Hematopoietic multipotent progenitor cell treated with erythropoietin and hydrocortisone succinate and interleukin-3 and kit ligand, for 15 days (in vitro differentiated cells): ENCODE measurements at places on chromosomes 2 and 18.

DNA sequence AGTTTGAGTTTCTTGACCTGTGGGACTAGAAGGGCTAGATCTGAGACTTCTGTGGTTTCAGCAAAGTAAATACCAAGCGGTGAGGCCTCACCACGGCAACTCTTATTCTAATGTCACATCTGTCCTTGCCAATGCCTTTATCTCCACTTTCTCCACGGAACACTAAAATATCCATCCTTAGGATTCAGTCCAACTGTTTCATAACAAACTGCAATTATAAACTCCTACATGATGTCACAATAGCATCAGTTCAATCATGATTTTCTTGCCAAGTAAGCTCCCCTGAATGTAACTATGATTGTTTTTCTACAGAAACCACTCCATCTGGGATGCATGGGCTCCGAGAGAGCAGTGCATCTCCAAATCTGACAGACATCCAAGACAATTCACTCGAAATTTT, 79.6 kb downstream of the LRATD1 start:
- DNase-seq, result no peak

- DNase-seq, result no peak
These were observed 142.9 kb downstream of the CHST9 start for GRCh38 chr18:27042177-27042576.

DNA sequence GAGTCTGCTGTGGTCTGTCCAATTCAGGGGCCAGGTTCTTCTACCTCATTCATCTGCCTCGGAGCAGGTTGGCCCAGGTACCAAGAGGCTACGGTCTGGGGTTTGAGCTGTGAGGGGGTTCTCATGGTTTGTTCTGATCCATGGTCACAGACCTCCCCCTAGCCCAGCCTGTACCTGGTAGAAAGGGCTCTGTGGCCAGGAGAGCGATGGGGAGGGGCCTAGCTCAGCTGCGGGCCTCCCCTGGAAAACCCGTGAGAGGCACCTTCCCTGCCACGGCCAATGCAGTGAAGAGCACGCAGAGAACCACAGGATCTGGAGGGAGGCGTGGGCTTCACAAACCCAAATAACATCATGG, 19.6 kb upstream of the ALLC start:
- DNase-seq, result no peak

- no peak for DNase-seq
These were observed 86.5 kb downstream of the CDCA7 start for GRCh38 chr2:173441222-173441621.

GRCh38 chr2:205366336-205367060, 315.8 kb upstream of the NRP2 start:
- DNase-seq, result no peak

DNA sequence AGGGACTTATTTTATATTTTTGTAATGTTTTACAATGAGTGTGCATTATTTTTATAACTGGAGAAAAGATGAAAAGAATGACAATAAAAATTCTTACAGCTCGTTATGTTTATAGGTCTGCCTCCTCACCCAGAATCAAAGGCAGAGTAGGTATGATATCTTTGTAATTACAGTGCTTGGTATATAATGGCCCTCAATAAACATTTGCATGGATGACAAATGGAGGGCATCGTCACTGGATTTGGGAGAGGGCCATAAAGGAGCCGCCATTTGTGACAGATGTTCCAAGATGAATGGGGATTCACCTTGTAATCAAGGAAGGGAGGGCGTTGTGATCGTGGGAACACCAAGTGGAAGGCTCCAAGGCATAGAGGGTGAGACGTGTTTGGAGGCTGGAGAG, 22.6 kb upstream of the GIGYF2 start:
- DNase-seq, result no peak

DNA sequence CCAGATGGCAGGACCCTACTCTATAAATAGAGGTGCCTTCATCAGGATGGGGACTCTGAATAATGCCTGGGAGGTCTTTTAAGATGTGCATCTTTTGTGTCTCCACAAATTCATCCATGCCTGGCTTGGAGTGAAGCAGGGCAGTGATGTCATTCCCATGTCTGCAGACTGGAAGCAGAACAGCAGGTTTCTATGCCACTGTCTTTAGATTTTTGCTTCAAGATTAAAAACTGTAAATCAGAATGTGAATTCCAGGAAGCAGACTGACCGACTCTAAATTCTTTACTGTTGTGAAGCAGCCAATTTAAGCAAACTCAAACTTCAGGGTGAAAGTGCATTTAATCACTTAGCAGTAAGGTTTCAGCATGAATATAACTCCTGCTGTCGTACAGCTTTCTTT, 159.3 kb downstream of the SCG2 start:
- no peak for DNase-seq

DNA sequence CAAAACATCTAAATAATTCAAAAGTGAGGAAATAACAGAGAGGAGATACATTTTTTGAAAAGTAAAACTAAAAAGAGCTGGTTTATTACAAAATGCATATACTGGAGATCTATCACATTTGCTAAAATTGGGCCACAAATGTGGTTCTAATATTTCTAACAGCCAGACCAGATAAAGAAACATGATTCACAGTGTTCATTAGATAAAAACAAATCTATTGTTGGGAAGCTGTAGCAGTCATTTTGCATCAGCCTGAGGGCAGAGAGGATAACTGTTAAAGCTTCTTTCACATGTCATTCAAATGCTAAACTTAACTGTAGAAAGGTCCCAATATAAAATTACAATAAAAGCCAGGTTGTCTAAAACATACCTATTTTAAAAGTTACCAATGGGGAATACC, 148.3 kb downstream of the GULP1 start:
- no peak for DNase-seq

DNA sequence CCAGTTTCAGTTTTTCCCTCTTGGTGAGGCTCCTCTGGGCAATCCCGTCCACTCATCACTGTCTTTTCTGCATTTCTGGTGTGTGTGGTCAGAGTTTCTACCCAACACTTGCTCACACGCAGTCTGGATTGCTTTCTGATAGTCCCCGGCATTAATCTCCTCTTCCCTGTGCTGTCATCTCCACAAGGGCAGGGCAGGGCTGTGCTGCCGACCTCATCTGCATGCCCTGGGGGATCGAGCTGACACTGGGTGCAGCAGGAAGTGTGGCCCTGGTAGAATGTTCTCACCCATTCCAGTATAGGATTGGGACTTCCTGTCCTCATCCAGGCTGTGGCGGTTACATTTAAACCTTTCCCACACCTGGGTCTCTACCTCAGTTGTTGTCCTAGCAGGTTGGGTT, 80.0 kb upstream of the FAM136A start:
- no peak for DNase-seq

- peak; percentile 82 for DNase-seq
These were observed 1.1 kb upstream of the FARP2 start for GRCh38 chr2:241354668-241355658.

DNA sequence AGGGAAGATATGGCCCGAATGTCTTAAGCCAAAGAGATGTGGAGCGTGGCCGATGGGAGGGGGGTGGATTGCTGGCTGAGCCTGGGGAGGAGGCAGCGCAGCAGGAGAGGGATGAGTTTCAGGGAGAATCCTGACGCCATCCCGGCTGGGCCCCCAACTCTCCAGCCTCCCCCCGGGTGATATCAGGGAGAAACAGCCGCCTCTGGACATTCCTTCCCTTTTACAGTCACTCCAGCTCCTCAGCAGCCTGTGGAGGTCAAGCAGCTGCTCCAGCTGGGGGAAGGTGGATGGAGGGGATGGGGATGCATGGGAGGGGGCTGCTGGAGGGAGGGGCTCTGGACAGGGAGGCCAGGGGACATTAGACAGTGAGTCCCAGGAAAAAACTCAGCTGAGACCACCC, 9.5 kb upstream of the DES start:
- DNase-seq, result no peak

GRCh38 chr2:12452185-12452584, 264.6 kb upstream of the TRIB2 start:
- no peak for DNase-seq

DNA sequence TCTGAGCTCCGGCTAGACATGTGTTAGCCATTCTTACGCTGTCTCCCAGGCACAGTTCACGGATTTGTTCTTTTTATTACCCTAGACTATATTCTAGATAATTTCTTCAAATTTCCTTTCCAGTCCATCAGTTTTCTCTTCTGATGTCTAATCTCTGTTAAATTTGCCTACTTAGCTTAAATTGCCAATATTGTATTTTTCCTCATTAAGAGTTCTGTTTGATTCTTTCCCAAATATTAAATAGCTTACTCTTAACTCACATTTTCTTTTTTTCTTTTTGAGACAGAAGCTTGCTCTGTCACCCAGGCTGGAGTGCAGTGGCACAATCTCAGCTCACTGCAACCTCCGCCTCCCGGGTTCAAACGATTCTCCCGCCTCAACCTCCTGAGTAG, 21.2 kb downstream of the CROCC2 start:
- no peak for DNase-seq

GRCh38 chr2:114083717-114084387, 194.0 kb downstream of the ACTR3 start:
- no peak for DNase-seq

DNA sequence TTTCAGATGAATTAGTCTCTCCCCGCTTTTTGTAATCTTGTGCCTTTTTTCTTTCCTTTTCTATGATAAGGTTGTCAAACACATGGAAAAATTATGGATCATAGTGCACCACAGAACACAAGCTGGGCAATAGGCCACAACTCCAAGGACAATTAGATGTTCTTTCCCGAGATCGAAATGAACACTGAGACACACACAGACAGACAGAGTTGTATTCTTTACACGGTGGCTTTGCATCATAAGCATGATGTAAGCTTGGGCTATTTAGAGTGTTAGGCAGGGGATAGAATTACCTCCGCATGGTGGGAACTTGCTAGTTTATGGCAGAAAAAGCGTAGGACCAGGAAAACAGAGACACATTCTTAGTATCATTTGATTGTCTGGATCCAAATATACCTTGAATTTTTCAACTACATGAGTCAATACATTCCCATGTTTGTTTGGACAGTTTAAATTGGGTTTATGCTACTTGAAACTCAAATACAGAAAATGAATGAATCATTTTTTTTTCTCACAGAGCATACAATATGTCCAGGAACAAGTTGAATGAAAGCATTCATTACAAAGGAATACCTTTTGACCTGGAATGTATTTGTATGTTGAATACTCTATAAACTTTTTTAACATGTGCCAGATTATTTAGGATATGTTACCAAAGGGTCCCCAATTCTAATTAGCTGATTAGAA, 1611.5 kb upstream of the TMEFF2 start:
- DNase-seq, result no peak

DNA sequence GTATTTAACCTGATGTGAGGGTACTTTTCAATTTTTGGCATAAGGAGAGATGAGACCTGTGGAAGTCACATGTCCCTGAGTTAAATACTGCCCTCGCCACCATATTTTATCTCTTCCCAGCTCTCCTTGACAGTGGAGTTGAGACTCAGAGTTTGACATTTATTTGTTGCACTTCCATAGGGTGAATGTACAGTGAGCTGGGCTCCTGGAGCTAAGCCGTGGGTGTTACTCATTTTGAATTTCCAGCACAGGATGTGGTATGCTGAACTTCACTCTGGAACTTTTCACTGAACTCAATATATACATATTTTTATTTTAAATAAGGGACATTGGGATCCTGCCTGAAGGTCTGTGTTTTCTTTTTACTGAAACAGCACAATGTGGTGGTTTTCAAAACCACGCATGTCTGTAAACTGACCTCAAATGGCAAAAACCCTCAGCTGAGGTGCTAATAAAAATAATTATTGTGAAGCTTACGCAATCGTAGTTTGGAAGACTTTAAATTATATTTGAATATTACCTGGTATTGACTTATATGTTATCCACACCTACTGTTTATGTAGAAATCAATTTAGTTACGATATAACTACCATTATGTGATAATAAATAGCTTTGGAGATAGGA, 12.1 kb downstream of the RNF144A start:
- DNase-seq, result no peak

- no peak for DNase-seq
These were observed 25.5 kb downstream of the ZNF521 start for GRCh38 chr18:25326361-25326952.

GRCh38 chr2:8678731-8679566, 2.9 kb upstream of the ID2 start:
- peak; percentile 91 for DNase-seq

DNA sequence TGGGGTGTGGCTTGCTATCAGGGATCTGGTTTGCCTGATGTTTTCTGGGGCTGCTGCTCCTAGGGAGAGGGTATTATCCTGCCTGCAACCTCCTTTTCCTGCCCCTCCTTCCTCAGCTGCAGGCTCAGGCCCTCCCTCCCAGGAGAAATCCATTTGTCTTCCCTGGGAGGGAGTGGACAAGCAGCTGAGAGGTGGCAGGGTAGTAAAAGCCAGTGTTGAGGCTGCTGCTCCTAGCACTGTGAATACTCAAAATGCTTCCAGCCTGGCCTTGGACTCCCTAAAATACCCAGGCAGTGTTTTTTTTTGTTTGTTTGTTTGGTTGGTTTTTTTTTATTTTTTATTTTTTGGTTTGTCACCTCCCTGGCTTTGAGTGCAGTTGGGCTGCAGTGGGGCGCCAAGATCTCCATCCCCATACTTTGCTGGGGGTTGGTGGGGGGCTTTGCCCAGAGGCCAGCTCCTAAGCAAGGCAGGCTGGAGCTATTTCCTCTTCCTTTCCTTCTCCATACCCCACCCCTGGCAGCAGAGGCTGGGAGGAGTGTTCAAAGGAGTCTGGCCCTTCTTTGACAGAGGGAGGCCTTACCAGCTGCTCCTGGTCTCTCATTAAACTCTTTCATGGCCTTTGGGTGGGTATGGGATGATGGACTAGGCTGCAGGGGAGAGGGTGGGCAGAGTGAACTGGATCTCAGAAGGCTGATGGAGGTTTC, 13.6 kb downstream of the HOXD3 start:
- no peak for DNase-seq

DNA sequence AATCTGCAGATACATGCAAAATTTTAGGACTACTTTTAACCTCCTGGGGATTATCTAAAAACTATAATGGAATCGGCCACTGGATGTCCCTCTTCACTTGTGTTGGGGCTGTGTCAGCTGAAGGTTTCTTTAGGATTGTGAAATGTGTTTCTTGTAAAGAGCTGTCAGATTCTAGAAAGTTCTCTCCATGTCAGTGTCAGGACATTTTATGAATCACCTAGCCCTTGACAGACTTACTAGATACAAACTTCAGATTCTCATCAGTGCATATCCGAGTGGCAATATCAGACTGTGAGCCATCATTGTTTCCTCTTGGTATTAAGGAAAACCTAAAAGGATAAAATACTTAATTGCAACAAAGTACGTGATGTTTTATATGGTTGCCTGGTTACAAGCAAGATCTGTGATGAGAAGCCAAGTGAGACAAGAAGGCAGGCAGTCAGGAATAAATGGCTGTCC, 107.3 kb downstream of the CPS1 start:
- DNase-seq, result no peak

- no peak for DNase-seq
These were observed 41.7 kb downstream of the ARL5A start for GRCh38 chr2:151786483-151786882.
